Fibroblast of skin of right biceps (primary cell): ENCODE measurements at places on chromosomes 5 and 9.

GRCh38 chr9:125169895-125170294 is 19.7 kb downstream of the PPP6C start:
- DNase-seq = no peak

DNA sequence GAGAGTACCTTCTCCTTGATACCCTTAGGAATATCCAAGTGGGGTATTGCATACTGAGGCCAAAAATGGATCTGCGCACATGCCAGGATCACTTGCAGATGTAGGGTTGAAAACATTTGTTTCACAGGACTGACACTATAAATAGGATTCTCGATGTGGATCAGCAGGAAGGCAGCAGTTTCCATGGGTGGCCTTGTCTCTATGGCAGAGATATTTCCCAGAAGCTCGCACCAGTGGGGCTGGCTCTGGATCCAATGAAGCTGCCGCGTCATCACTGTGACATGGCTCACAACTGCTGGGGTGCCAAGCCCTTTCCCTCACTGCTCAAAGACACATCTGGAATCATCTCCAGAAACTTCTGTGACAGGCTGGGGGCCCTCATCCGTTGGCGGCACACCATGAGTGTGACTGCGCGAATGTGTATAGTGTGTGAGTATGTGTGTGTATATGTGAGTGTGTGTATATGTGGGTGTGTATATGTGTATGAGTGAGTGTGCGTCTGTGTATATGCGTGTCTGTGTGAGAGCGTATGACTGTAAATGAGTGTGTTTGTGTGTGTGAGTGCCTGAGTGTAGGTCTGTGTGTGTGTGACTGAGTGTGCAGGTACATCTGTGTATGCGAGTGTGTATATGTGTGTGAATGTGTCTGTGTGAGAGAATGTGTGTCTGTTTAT is 182.5 kb downstream of the GAS1 start:
- DNase-seq = peak; percentile 63

DNA sequence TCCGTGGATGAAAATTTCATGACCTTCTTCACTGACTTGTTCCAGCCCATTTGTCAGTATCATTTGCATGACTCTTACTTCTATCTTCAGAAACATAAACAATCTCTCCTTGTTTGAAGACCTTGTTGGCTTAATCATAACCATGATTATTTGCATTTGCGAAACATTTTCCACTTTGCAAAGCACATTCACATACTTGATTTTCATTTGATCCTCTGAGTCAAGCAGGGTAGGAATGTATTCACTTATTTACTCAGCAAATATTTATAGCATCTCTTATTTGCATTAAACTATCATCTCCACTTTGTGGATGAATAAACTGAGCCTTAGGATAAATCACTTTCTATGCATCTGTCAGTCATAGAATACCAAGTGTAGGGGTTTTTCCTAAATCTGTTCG is 343.0 kb upstream of the SGCD start:
- peak; percentile 87 for DNase-seq

DNA sequence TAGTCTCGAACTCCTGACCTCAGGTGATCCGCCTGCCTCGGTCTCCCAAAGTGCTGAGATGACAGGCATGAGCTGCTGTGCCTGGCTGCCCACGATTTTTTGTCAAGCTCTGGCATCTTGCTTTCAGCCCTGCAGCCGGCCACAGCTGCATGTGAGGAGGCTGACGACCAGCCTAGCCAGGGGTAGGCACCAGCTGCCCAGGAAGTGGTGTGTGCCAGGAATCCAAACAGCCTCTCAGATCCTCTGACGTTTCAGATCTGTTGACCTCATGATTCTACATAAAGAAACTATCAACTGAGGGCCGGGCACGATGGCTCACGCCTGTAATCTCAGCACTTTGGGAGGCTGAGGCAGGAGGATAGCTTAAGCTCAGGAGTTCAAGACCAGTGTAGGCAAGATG is 19.0 kb downstream of the DYNC2I2 start:
- no peak for DNase-seq

DNA sequence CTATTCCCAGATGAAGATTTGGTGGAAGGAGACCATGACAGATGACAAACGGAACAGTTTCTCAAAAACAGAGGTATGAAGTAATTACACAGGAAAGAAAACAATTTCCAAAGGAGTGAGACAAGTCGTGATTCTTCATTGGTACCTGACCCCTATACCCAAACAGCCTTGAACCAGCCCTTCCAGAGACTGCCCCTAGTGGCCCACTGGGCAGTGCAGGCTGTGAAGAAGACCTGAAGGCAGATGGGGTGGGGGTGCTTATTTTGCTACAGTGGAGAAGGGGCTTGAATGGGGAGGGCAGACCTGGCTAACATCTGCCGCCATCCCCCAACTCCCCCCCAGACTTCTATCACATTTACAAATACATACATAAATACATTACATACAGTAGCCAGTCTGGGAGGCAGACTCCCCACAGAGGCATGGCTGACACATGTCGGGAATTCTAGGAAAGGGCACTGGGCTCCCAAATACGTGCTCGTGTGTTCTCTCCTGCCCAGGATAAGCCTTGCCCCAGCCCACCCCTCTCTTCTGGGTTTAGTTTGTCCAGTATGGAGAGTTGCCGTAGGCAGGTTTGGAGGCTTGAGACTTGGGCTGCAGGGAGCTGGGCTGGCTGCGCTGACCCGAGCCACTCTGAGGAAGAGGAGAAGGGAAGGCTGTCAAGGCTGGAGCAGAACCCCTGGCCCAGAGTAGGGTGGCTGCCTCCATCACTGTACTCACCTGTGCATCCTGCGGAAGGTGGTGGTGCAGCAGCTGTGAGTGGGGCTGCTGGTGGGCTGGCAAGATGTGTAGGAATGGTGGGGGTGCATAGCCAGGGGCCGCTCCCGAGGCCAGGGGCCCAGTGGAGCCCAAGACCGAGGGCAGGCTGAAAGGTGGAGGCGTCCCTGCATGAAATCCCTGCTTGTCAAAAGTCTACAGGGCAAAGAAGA is 105.3 kb downstream of the UBE2R2 start:
- no peak for DNase-seq

DNA sequence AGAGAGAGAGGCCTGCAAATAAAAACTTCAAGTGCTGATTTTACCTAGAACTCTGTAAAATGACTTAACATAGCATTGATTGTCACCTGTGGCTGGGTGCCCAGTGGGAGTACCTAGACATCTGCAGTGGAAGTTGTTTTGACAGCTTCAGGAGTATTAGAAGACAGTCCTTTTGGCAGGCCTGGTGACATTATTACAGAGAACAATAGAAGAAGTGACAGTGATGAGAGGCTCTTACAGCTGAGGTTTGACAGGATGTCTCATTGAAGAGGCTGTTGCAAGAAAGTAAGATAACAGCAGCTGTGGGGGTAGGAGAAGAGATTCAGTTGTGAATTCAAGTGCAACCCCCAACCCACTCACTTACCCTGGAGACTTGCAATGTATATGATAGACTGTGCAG is 27.9 kb upstream of the MUSK start:
- peak; percentile 25 for DNase-seq

DNA sequence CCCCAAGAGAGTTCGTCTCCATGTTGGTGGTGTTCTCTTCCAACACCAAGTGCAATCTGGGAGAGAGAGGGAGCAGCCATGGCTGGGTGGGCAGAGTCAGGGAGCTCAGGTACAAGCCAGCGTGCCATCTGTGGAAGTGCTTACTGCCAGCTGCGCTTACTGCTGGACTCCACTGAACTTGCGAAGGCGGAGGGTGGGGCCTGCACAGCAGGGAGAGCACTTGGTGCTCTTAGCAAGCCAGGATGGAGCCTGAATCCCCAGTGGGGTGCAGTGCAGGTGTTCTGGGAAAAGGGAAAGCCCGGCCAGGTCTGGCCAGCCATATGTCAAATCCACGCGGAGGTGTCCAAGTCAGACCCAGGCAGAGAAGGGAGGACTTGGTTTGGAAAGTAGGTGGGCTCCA is 142.0 kb downstream of the FANCC start:
- no peak for DNase-seq

- no peak for DNase-seq
Measured at GRCh38 chr9:70949239-70949638, 172.2 kb downstream of the TRPM3 start.
